ENCODE measurements at places on chromosomes 11 and 22. TPM values are rescaled to one million over a fixed set of nuclear protein-coding genes. Genes with fewer than 3 reads are reported as not detected.

DNA sequence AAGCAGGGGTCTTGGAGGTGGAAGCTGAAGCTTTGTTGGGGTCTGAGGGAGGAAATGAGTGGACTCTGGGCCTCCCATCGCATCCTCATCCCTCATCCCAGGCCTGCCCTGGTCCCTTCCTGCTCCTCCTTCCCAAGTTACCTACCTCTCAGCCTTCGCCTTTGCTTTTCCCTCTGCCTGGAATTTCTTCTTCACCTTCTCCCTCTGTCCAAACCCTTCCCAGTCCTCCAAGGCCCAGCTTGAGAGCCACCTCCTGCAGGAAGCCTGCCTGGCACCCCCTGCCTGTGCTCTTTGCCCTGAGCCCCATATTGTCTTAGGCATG is 2.1 kb upstream of the NUDT8 start:
- no peaks in the 10 kb centered on the region for H3K27me3 ChIP-seq
- DNase-seq = no peak
- H3K36me3 ChIP-seq = no peaks in the 10 kb centered on the region

DNA sequence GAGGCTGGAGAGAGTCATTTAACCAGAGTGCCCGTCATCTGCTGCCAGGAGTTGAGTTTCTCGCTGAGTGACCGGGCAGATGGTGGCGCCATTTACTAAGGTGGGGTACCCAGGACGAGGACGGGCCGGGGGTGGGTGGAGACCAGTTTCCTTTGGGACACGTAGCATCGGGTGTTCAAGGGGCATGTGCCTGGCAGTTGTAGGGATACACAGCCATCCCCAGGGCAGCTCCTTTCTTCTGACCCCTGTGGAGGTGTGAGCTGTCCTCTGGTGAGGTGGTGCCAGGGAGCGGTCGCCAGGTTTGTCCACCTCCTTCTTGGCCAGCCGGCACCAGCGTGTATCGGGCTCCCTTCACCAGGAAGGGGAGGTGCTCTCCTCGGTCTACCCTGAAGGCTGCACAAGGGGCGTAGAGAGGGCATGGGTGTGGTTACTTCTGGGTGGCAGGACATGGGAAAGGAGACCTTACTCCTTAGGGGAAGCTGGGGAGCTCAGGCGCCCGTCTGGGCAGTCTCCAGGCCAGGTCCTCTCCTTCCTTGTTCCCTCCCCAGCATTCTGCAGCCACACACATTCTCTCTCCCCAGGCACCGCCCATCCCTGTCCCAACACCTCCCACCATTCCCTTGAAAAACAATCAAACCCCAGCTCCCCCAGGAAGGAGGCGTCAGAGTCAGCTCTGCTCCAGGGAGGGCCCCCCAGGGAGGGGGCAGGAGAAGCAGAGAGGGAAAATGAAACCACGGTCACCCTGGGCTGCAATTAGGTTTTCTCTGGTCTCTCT is 10.3 kb upstream of the MB start:
- peaks cover 28% of the 10 kb centered on the region for H3K4me1 ChIP-seq
- no peaks in the 10 kb centered on the region for H3K36me3 ChIP-seq
- no peaks in the 10 kb centered on the region for H3K27me3 ChIP-seq

DNA sequence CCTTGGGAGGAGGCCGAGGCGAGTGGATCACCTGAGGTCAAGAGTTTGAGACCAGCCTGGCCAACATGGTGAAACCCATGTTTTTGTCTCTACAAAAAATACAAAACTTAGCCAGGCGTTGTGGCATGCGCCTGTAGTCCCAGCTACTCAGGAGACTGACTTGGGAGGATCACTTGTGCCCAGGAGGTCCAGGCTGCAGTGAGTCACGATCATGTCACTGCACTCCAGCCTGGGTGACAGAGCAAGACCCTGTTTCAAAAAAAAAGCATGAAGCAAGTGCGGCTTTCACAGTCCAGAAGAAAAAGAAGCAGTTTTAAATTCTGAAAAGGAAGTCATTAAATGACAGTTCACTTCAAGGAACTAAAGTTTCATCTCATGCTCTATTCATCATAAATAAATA is 7.1 kb upstream of the LTO1 start:
- no peaks in the 10 kb centered on the region for H3K36me3 ChIP-seq
- no peak overlapping the region for H3K27ac ChIP-seq
- peaks cover 7% of the 10 kb centered on the region for H3K27me3 ChIP-seq
- H3K4me3 ChIP-seq = no peak overlapping the region
- H3K4me1 ChIP-seq = peaks cover 7% of the 10 kb centered on the region
- no peak for DNase-seq

DNA sequence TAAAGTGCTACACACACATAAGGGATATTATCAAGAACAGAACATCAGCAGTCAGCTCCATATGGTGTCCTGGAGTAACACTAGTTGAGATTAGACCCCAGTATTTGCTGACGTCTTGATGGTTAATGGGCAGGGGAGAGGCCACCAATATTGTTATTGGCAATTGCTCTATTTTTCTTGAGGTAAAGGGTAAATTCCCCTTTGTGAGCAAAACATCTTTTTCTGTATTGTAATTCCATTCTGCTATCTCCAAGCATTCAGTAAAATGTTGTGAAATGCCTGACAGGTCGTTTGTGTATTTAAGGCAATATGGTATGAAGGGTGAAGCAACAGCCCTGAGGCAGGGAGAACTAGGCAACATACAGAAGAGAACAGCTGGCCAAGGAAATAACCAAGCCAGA is 21.9 kb downstream of the PC start:
- no peak overlapping the region for H3K27ac ChIP-seq
- no peaks in the 10 kb centered on the region for H3K36me3 ChIP-seq
- no peak overlapping the region for H3K4me3 ChIP-seq
- H3K4me1 ChIP-seq = peaks cover 16% of the 10 kb centered on the region
- H3K27me3 ChIP-seq = no peaks in the 10 kb centered on the region
- no peak for DNase-seq

GRCh38 chr11:126352934-126353801 is 2.3 kb upstream of the ST3GAL4 start:
- H3K27ac ChIP-seq = no peak overlapping the region
- no peaks in the 10 kb centered on the region for H3K27me3 ChIP-seq
- no peaks in the 10 kb centered on the region for H3K36me3 ChIP-seq

Gene CCDC81
- total RNA-seq = 1.8 TPM

Gene OR51B2
- total RNA-seq = not detected

All from suprapubic skin (tissue), 4 donors.